ENCODE measurements at places on chromosomes 1 and 21.

GRCh38 chr1:121458291-121459048, 273.7 kb downstream of the SRGAP2C start:
- DNase-seq, result no peak

- peak; percentile 14 for DNase-seq
These were observed 199.3 kb upstream of the GRIK3 start for GRCh38 chr1:37233606-37234005.

- no peak for DNase-seq
These were observed 184.4 kb downstream of the HLX start for GRCh38 chr1:221063651-221064050.

GRCh38 chr1:181514298-181515290, 31.3 kb downstream of the CACNA1E start:
- DNase-seq, result no peak

DNA sequence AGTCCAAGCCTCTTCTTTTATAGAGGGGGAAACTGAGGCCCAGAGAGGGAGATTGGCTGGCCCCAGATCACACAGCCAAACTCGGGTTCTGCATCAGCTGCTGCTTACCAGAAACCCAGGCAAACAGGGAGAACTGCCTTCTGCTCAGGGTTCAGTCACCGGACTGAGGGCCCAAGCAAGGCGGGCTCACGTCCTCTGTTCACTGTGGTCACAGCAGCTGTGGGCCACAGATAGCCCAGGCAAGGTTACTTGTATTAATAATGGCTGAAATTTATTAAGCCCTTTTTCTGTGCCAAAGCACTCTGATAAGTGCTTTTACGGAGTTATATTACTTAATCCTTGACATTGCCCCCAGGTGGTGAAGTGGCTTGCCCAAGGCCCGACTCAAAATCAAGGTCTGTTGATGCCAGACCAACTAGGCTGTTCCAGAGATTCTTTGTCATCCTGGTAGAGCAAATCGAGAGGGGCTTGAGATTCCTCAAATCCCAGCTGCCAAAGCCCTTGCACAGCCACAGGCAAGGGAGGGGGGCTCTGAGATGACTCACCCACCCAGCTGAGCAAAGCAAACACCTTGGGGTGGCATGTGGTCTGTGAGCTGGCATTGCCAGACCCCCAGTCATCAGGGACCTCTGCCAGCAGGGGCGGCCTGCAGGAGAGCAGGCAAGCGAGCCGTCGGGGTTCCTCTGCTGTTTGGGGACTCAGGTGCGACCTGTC, 36.5 kb downstream of the EPHB2 start:
- DNase-seq, result peak; percentile 43

- DNase-seq, result peak; percentile 73
These were observed 85.9 kb downstream of the ROR1 start for GRCh38 chr1:63859480-63860275.

GRCh38 chr1:204456826-204457442, 37.7 kb downstream of the PIK3C2B start:
- no peak for DNase-seq

DNA sequence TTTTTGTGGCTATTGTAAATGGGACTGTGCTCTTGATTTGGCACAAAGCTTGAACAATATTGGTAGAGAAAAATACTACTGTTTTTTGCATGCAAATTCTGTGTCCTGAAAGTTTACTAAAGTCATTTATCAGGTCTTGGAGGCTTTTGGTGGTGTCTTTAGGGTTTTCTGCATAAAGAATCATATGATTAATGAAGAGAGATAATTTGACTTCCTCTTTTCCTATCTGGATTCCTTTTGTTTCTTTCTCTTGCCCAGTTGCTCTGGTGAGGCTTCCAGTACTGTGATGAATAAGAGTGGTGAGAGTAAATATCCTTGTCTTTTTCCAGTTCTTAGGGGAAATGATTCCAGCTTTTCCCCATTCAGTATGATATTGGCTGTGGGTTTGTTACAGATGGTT, 1166.7 kb downstream of the NCAM2 start:
- no peak for DNase-seq

DNA sequence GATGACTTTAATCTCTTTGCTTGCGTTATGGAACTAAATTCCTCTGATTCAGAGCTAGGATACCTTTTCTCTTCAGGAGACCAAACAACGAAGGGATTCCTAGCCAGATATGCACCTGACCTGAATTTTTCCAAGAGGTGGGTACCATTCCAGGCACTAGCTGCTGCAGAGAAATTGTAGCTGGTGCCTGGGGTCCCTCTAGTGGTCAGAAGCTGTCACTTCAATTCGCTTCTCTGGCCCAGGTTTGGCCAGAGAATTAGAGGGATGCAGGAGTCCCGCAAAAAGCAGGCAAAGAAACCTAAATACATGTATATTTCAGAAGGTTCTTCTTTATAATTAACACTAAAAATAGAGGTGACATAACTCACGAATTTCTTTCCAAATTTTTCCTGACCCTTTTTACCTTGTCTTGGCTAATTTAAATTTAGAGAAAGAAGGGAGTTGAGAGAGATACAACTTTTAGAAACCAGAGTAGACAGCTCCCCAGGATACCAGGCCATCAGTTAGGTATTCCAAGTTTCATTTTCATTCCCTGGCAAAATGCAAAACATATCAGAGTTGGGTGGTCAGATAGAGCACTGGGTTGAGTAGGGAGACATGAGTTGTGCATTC, 9.6 kb downstream of the ACKR1 start:
- peak; percentile 26 for DNase-seq

DNA sequence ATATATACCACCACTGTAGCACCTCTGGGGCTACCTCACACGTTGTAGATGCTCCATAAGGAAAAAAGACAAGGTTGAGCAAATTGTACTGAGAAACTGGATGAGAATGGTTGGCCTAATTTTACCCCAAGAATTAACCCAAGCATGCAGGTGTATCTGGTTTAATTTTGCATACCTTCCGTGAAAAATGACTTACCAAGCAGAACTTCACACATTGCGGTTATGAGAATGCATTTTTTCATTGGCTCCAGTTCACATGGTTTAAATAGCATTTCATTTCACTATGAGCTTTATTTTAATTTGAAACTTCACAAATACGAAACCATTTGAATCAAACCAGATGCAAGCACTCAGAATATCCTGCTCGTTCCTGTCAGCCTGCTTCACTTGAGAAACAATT, 512.2 kb downstream of the LTN1 start:
- DNase-seq, result no peak

DNA sequence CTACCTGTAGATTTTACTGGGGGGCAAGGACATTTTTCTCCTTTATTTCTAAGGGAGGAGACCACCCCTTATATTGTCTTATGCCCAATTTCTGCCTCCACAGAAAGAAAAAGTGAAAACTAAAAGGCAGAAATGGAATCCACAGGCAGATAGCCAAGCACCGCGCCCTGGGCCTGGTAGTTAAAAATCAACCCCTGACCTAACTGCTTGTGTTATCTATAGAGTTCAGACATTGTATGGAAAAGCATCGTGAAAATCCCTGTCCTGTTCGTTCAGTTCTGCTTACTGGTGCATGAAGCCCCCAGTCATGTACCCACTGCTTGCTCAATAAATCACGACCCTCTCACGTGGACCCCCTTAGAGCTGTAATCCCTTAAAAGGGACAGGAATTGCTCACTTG, 33.7 kb upstream of the IL6R start:
- no peak for DNase-seq

GRCh38 chr1:80278936-80279335, 1272.4 kb upstream of the ADGRL4 start:
- DNase-seq, result no peak

DNA sequence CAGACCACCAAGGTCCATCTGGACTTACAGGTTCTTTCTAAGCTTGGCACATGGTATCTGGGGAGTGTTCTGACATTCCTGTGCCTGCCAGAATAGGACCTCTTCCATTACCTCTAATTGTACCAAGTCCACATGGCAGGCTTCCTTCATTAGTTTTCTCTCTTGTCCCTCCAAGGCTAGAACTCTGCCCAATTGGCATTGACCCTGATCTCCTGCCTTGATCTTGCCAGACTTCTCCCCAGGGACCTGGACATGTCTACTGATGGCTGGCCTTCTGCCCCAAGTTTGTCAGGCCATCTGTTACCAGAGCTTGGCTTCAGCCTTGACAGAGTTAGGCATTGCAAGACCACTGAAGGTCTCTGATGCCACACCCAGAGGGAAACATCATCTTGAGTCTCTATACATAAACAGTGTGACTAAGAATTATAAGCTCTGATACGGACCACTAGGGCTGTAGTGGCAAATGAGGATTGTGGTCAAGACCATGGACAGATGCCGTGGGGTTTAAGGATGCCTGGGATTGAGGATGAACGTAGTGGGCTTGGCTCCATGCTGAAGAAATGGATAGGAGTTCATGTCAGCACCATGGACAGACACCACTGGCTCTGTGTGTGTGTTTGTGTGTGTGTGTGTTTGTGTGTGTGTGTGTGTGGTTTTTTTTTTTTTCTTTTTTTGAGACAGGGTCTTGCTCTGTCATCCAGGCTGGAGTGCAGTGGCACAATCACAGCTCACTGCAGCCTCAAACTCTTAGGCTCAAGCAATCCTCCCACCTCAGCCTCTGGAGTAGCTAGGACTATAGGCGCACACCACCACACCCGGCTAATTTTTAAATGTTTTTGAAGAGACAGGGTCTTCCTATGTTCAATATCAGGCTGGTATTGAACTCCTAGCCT, 19.5 kb upstream of the PSMB2 start:
- no peak for DNase-seq

- no peak for DNase-seq
These were observed 211.0 kb downstream of the PATJ start for GRCh38 chr1:61953076-61953789.

DNA sequence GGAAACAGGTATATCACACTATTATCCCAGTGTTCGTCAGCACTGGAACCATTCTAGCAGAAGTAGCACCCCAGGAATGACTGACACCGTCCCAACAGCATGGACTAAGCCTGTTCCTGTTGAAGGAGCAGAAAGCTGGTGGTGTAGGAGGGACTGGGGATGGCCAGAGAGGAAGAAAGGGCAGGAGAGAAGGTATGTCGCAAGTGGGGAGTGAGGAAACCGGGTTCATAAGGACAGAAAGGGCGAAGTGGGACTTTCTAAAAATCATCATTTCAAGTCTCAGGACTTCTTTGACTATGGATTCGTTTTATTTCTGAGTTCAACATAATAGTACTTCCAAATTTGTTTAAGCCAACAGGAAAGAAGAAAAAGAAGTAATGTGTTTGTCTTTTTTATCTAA, 19.7 kb upstream of the MX1 start:
- no peak for DNase-seq

GRCh38 chr1:25343872-25344271, 5.7 kb downstream of the TMEM50A start:
- peak; percentile 61 for DNase-seq

- peak; percentile 77 for DNase-seq
These were observed 65.2 kb upstream of the TARBP1 start for GRCh38 chr1:234544087-234544579.

- DNase-seq, result no peak
These were observed 8.5 kb upstream of the BACH1 start for GRCh38 chr21:29290240-29290639.

GRCh38 chr1:97570691-97571090, 350.1 kb downstream of the DPYD start:
- DNase-seq, result no peak

DNA sequence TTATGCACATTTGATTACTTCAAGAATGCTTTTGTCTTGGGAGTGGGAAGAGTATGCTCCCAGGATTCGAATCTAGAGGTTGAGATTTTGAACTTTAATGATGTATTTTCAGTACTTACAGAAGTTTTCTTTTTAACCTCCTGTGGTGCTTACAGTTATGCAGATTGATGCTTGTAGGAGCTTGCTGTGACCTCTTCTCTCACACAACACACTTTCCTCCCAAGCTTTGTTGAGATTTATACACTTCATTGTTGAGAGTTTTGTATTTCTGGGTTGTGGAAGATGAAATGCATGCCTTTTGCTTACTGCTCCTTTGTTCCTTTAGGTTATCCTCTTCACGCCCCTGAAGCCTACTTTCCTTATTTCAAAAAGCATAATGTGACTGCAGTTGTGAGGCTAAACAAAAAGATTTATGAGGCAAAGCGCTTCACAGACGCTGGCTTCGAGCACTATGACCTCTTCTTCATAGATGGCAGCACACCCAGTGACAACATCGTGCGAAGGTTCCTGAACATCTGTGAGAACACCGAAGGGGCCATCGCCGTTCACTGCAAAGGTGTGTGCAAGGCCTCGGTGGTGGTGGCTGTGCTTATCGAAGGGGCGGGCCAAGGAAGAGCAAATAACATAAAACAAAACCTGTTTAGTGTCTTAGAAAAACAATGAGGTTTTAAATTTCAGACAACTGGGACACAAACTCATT, 75.5 kb upstream of the GPR88 start:
- DNase-seq, result no peak

DNA sequence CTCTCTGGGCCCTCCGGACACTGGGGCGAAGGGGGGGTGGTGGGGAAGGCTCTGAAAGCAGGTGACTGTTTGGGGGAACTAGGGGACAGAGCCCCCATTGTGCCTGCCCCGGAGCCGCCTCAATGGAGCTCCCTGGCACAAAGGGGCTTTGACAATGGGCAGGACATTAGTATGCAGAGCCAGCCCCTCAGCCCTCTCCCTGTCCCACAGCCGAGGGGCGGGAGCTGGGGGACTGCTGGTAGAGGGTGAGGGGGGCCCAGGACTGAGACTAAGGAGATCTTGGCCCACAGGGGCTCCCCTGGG, 7.8 kb downstream of the KCNJ10 start:
- no peak for DNase-seq

DNA sequence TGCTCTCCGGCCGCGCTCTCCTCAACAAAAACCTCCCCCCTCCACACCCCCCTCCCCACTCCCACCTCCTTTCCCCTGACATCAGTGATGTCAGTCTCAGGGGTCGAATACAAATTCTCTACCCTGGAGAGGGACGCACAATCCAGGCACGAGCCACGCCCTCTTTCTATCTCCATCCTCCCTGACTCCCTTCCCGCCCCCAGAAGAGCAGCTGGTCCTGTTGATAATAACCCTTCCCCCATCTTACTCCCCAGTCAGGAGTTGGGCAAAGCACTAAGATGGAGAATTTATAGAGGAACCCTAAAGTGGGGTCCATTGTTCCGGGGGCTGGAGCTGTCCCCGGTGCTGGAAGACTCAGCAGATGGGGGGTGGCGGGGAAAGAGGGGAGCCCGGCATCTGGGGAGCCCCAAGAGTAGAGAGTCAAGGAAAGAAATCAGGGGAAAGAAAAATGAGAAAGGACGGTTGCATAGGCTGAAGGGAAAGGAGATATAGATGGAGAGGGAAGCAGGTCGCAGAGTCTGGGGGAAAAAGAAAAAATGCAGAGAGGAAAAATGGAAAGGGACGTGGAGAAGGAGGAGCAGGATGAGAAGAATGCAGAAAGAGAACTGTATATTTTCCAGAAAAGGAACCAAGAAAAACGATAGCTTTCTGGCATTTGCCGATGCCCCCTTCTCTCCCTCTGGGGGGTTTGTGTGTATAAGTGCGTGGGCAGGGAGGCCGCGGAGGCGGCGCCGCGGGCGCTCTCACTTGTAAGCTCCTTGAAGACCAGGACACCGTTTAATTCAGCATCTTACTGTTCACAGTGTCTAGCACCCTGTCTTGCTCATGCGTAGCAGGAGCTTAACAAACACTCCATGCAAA, at the start of gene CELF3:
TSS of gene CELF3 (minus strand) at position 33 of the 861 bp plus-strand sequence. CDS start 783 bp downstream, outside the sequence.
- DNase-seq, result no peak

GRCh38 chr21:19776076-19776475, 1222.1 kb upstream of the NCAM2 start:
- DNase-seq, result no peak

Data from mammary epithelial cell (primary cell).